NCI-H82 (cell line): ENCODE measurements at places on chromosomes 11 and 22.

- no peak for DNase-seq
Observed at GRCh38 chr11:1536065-1536843, 35.8 kb downstream of the DUSP8 start.

DNA sequence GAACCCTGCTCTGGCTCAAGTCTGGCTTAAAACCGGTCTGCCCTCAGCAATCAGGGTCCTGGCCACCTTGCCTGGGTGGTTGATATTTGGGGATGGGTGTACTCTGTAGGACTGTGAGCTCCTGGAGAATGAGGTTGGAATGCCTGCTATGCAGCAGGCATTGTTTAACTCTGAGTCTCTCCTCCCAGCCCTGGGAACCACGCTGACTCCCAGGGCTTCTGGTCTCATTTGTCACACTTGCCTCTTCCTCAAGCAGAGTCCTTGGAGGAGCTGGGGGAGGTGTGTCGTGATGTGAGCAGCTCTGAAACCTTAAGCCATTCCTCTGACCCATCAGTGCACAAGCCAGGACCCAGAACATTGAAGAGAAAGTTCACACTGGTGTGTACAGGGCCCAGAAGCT, 340.1 kb downstream of the MN1 start:
- DNase-seq: no peak

- DNase-seq: no peak
Observed at GRCh38 chr22:46914916-46915894, 152.8 kb downstream of the TBC1D22A start.

GRCh38 chr11:32289701-32290100, 145.6 kb downstream of the WT1 start:
- no peak for DNase-seq

GRCh38 chr11:118587952-118588351, 15.7 kb downstream of the ARCN1 start:
- no peak for DNase-seq

- no peak for DNase-seq
Observed at GRCh38 chr11:120702656-120703055, 191.1 kb downstream of the GRIK4 start.

DNA sequence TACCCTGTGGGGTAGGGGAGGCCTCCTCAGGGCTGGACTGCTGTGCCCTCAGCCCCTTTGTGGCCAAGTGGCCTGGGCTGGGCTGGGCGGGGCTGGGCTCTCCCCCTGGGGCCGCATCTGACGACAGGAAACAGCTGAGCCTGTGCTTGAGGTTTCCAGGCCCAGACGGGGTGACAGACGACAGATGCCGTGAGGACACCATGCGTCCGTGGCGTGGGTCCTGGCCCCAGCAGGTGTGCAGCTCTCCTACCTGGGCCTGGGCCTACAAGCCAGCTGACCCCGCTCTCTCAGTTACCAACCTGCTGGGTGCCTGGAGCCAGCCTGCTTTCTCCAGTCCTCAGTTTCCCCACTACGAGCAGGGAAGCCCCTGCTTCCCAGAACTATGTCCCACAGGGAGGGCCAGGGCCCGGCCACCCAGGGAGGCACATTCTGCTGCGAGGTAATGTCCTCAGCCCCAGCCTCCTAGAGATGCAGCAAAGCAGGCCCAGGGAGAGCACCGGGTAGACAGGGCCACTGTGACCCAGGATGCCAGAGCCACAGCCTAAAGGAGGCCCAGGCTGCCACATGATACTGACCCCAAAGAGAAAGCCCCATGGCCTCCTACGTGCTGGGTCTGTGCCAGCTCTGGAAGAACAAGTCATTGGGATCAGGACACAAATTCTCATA, 181.3 kb downstream of the IGLL1 start:
- DNase-seq: no peak

DNA sequence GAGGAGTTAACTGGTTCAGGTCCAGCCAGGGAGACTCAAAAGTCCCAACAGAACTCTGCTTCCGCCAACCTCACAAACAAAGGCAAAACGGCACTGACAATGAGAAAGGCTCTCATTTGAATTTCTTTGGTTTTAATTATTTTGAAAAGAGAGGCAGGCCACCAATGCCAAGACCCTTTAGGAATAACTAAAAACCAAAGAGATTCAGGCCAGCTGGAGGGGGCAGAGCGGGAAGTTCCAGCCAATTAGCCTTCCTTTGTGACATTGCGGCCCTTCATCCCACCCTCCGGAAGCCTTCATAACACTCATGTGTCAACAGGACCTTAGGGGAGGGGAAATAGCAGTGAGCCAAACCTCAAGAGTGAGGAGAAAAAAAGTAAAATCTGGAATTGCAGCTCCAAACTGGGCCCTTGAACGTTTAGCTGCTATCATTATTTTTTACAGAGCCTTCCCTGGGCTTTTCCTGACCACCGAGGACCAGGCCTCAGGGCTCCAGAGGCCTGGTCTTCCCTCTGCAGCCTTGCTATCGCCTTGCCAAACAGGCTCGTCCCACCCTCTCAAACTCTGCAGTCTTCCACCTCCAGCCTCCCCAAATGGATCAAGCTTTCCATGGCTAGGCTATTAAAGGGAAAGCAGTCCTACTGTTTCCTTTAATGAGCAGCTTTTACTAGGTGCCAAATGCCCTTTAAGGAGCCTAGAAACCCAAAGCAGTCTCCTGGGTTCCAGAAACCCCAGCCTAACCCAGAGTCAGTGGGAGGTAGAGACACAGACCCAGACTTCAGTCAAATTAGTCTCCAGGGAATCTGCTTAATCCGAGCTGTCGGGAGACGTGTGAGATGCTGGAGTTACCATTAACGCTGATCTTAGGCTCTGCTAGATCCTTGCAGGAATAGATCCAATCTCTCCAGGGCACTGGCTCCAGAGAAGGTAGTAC, 114.2 kb downstream of the CCDC34 start:
- DNase-seq: peak; percentile 78

- peak; percentile 3 for DNase-seq
Observed at GRCh38 chr22:24330636-24331035, 60.0 kb downstream of the SPECC1L start.

DNA sequence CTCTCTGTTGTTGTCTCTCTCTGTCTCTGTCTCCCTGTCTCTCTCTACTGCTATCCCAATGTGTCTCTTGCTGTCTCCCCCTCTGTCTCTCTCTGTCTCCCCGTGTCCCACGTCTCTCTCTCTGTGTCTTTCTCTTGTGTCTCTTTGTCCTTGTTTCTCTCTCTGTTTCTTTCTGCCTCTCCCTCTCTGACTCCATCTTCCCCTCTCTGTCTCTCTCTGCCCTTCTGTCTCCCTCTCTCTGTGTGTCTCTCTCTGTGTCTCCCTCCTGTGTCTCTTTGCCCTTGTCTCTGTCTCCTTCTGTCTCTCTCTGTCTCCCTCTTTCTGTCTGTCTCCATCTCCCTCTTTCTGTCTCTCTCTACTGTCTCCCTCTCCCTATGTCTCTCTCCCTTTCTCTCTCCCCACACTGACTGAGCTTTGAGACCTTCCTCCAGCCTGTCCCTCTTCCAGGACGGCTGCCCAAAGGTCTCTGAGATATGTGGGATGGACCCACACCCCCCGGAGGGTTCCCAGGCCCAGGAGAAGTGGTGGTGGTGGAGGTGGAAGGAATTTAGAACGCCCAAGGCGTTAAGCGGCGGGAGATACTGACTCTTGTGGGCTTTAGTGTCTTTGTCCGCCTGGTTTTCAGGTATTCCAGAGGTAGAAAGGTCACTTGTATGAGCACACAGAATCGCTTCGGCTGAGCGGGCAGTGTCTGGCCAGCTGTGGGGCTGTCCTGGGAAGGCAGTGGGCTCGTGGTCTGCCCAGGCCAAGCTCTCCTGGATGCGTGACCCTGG, 65.5 kb upstream of the CCND1 start:
- no peak for DNase-seq

DNA sequence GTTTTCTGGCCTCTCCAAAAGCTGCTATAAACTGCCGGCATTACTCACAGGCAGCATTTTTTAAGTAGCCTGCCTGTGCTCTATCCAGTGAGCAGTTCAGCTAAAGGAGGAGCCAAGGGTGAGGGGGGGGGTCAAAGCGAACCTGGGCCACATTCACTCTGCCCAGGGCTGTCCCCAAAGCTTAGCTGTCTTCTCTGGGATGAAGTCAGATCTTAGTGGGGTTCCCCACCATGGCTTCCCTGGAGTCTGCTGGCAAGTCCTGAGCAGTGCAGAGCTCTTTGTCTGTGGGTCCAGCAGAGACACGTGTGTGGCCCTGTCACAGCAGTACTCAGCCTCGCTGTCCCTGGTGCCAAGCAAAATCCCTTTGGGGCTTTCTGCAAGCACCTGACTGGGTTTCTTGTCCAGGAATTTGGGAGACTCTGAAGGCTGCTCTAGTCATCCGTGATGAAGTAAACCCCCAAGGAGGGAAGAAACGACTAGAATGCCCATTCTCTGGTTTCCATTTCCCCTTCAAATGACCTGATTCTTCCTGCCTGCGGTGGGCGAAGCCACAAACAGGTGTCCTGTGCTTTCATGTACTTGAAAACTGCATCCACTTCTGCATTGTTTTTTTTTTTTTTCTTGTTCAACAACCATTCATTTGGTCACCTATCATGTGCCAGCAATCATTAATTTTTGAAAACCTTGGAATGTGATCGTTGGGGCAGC, 2.6 kb downstream of the KCNJ5 start:
- DNase-seq: no peak

DNA sequence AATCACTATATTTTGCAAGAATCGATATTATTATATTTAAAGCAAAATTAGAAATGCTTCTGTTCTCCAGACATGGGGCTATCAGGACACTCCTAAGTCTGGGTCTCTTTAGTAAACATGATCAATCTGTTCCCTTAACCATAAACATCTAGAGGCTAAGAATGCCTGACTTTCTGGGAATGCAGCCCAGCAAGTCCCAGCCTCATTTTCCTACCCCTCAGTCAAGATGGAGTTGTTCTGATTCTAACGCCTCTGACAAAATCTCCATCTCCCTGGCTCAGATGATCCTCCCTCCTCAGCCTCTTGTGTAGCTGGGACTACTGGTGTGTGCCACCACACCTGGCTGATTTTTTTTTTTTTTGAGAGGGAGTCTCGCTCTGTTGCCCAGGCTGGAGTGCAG, 35.0 kb downstream of the SLCO2B1 start:
- no peak for DNase-seq

DNA sequence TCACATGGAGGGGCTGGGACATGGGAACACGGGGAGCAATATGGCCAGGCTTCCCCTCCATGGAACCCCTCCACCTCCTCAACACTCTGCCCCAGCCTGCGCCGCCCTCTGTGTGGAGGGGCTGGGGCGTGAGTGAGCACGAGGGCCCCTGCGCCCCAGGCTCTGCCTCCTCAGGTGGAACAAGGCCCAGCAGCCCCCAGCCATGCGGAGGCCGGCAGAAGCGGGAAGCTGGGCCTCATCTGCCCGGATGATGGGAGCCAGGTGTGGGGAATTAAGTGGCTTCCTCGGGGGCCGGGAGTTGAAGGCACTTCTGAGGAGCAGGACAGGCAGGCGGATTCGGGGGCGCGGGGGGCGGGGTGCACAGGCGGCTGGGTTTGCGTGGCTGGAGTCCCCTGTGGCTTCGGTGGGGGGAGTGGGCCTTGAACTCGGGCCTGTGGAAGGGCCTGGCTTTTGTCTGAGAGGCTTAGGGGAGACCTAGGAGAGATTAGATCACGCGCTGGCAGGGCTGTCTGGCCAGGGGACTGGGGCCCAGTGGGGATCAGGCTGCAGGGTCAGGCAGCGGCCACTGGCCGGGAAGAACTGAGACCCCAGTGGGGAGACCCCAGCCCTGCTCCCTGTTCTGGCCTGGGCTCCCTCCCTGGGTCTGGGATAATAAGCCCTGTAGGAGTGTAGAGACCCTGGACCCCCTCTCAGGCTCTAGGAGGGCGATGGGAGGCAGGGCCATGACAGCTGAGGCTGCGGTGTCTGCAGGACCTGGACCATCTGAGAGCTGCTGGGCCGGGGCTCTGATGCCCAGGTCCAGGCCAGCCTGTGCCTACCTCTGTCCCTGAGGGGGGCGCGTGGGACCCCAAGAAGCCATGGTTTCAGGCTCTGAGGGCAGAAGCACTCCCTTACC, 13.3 kb downstream of the PRR33 start:
- DNase-seq: no peak

GRCh38 chr11:19407677-19408270, 167.0 kb upstream of the E2F8 start:
- DNase-seq: no peak

- peak; percentile 29 for DNase-seq
Observed at GRCh38 chr11:3855808-3856491, 486 bp downstream of the STIM1 start.

DNA sequence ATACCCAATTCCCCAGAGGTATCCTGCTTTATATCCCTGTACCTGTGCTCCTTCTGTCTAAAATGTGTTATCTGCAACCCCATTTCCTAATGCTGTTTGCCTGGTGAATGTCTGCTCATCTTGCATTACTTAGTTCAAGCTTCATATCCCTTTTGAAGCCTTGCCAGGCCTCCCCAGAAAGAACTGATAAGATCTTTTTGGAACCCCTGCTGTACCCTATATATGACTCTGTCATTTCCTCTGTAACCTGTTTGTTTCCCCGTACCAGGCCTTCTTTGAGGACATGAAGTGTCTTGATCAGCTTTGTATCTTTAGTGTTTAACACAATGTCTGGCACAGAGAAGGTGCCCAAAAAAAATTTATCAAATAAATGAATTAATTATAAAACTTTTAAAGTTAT, 77.6 kb downstream of the LIF start:
- no peak for DNase-seq

DNA sequence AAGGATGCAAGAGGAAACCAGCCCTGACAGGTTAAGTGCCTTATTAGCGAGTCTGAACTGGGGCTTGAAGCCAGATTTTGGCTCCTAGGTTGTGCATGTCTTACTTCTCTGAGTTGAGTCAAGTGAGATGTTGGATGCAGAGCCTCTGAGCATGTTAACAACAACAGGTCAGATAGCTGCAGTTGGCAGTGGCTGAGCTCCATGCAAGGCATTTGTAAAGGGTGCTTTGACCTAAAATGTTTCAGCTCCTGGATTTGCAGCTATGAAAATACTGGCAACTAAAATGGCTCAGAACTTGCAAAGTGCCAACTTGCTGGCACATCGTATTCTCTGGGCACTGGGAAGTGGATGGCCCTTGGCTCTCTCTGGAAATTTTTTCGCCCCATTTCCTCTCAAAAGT, 16.4 kb upstream of the CSRP3 start:
- no peak for DNase-seq

- no peak for DNase-seq
Observed at GRCh38 chr22:49202226-49202625, 625.4 kb downstream of the BRD1 start.

DNA sequence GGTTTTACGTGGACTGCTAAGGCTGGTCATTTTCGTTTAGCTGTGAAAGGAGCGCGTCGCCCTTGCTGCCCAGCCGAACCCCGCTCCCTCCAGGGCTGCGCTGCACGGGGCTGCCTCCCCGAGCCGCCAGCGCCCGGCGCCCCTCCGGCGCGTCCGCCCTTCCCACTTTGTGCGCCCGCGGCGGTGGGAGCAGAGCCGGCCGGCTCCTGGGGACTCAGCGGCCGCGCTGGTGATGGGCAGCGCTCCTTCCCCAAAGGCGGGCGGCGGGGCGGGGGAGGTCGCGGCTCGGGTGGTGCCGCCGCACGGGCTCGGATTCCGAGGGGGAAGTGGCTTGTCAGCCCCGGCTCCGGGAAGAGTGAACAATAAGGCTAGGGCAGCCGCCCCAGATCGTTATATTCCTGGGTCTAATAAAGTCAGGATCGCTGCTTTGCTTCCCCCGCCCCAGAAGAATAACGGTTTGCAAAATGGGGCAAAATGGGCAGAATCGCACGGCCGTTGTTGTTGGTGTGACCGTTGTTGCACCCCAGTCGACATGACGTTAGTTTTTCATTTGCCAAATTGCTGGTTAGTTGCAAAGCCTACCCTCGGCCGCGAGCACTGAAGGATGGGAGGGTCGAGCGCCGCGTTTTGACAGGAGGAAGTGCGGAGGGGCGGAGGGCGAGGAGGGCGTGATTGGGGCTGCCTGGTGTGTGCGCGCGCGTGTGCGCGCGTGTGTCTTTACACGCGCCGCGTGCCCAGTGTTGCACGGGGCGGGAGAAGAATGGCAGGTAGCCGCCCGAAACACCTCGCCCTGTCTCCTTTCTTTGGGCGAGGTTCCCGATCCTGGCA, 745 bp downstream of the NCAM1 start:
- peak; percentile 73 for DNase-seq
